RWPE2 (cell line): ENCODE measurements at places on chromosomes 2 and 18.

- H3K27me3 ChIP-seq, result no peaks in the 10 kb centered on the region
- no peaks in the 10 kb centered on the region for H3K4me1 ChIP-seq
- no peaks in the 10 kb centered on the region for H3K36me3 ChIP-seq
- H3K4me3 ChIP-seq, result no peak overlapping the region
- no peak for DNase-seq
- H3K27ac ChIP-seq, result no peak overlapping the region
Measured at GRCh38 chr2:225122583-225123486, 80.6 kb upstream of the DOCK10 start.

DNA sequence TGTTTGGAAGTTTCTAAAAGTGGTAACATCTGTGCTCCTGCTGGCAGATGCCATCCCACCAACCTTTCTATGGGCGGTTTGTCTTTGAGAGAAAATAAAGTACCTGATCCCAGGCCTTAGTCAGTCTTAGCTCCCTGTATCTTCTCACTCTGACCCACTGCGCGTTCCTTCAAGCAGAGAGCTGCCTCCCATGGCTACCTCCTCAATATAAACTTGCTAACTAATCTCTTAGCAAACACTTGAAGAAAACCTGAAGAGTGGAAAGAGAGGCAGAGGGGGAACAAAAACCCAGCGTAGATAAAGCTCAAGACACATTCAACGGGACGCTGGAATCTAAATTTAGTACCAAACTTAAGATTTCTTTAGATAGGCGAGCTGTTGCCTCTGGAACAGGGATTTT, 17.6 kb downstream of the ZEB2 start:
- H3K4me3 ChIP-seq, result no peak overlapping the region
- no peaks in the 10 kb centered on the region for H3K27me3 ChIP-seq
- no peaks in the 10 kb centered on the region for H3K4me1 ChIP-seq
- no peaks in the 10 kb centered on the region for H3K36me3 ChIP-seq
- DNase-seq, result no peak

- no peaks in the 10 kb centered on the region for H3K36me3 ChIP-seq
- no peaks in the 10 kb centered on the region for H3K4me1 ChIP-seq
- H3K27me3 ChIP-seq, result no peaks in the 10 kb centered on the region
Measured at GRCh38 chr2:232292395-232293154, 86.0 kb upstream of the ALPP start.

DNA sequence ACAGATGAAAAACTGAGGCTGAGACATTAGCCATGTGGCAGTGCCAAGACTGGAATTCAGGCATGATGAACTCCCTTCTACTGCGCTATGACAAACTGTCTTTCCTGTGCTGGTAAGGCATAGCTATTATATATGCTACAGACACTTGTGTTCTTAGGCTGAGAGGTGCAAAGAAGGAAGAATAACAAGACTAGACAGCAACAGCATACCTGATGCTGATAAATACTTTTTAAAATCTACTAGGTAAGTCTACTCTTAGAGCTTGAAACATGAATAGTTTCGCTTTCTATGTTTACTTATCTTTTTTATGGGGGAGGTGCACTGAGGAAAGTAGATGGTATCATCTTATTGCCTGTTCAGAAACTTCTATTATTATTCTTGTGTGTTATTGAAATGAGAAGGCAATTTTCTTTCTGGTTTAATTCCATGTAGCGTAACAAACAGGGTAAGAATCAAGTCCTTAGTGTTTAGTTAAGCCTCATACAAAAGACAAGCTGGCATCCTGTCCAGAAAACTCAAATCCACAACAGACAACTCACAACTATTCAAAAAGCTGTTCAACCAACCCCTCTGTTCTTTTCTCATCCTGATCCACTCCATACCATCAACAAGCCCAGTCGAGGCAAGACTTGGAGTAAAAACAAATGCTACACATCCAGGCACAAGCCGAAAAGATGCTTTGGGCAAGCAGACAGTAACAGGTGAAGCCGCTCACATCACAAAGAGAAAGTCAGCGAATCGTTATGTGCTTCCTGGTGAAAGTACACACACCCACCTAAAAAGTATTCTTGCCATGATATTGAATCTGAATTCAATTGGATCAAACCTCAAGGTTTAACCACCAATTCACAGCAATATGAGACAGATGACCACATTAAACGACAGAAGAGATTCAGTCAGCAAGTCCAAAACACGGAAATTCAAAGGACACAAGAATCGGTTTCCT, 1.5 kb downstream of the TTC32 start:
- H3K4me1 ChIP-seq, result peaks cover 39% of the 10 kb centered on the region
- H3K27ac ChIP-seq, result peak overlapping the region; percentile 77

DNA sequence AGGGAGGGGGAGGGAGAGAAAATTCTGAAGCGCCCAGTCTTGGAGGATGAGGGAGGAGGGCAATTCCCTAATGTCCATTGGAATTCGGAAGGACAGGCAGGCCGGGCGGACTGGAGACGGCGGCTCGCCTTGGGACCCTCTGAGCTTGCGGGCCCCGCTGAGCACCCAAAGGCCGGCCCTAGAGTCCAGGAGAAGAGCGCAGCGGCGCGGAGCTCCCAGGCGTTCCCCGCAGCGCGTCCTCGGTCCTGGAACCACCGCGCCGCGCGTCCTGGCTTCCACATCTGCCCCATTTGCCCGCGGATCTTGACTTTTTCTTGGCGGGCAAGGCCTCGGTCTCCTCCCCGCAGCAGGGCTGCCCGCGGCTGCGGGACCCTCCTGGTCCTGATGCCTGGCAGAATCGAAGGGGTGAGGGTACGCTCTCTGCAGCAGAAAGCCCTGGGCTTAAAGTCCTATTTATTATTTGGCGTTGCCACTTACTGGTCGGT, 675 bp upstream of the MLPH start:
- H3K27ac ChIP-seq, result no peak overlapping the region
- H3K4me3 ChIP-seq, result peak overlapping the region; percentile 41

GRCh38 chr18:63000839-63001238, 285.5 kb downstream of the PHLPP1 start:
- H3K27ac ChIP-seq, result no peak overlapping the region
- no peak overlapping the region for H3K4me3 ChIP-seq
- no peaks in the 10 kb centered on the region for H3K4me1 ChIP-seq
- no peaks in the 10 kb centered on the region for H3K27me3 ChIP-seq
- H3K36me3 ChIP-seq, result no peaks in the 10 kb centered on the region

- no peak overlapping the region for H3K4me3 ChIP-seq
- H3K4me1 ChIP-seq, result no peaks in the 10 kb centered on the region
- DNase-seq, result no peak
- H3K27ac ChIP-seq, result no peak overlapping the region
- no peaks in the 10 kb centered on the region for H3K27me3 ChIP-seq
- no peaks in the 10 kb centered on the region for H3K36me3 ChIP-seq
Measured at GRCh38 chr2:30766666-30767065, 40.6 kb downstream of the CAPN13 start.

- H3K4me1 ChIP-seq, result no peaks in the 10 kb centered on the region
- no peaks in the 10 kb centered on the region for H3K36me3 ChIP-seq
- DNase-seq, result no peak
- H3K27ac ChIP-seq, result no peak overlapping the region
- peaks cover 52% of the 10 kb centered on the region for H3K27me3 ChIP-seq
- no peak overlapping the region for H3K4me3 ChIP-seq
Measured at GRCh38 chr18:47209171-47209570, 33.0 kb upstream of the IER3IP1 start.

- H3K4me1 ChIP-seq, result peaks cover 9% of the 10 kb centered on the region
- H3K27ac ChIP-seq, result peak overlapping the region; percentile 76
- no peak overlapping the region for H3K4me3 ChIP-seq
Measured at GRCh38 chr2:171798156-171798820, 95.8 kb downstream of the SLC25A12 start.

GRCh38 chr18:64806691-64807090, 657.8 kb upstream of the LINC00305 start:
- H3K27me3 ChIP-seq, result no peaks in the 10 kb centered on the region
- H3K27ac ChIP-seq, result no peak overlapping the region
- no peak for DNase-seq
- H3K4me1 ChIP-seq, result no peaks in the 10 kb centered on the region

DNA sequence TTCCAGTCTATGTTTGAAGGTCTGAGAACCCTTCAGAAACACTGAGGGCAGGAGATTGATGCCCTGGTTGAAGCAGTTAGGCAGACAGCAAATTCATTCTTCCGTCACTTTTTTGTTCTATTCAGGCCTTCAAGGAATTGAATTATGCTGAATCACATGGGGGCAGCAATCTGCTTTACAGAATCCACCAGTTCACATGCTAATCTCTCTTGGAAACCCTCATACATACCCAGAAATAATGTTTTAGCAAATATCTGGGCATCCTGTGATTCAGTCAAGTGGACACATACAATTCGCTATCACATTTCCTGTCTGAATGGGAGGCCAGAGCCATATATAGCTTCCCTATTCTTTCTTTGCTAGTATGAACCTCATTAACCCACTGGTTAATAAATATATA, 301.4 kb upstream of the CNTNAP5 start:
- H3K4me1 ChIP-seq, result no peaks in the 10 kb centered on the region
- H3K27me3 ChIP-seq, result no peaks in the 10 kb centered on the region
- H3K27ac ChIP-seq, result no peak overlapping the region
- H3K4me3 ChIP-seq, result no peak overlapping the region
- H3K36me3 ChIP-seq, result no peaks in the 10 kb centered on the region
- no peak for DNase-seq

- H3K27me3 ChIP-seq, result no peaks in the 10 kb centered on the region
- no peak overlapping the region for H3K27ac ChIP-seq
- no peak for DNase-seq
- H3K36me3 ChIP-seq, result no peaks in the 10 kb centered on the region
- no peaks in the 10 kb centered on the region for H3K4me1 ChIP-seq
- H3K4me3 ChIP-seq, result no peak overlapping the region
Measured at GRCh38 chr2:233802132-233802815, 24.1 kb downstream of the MROH2A start.
